Hindlimb muscle (tissue), 1 donor: ENCODE measurements at places on chromosomes 5 and 9. TPM values are rescaled to one million over a fixed set of nuclear protein-coding genes. Genes with fewer than 3 reads are reported as not detected.

SELENOP gene
- polyA plus RNA-seq: 166 TPM

S100Z gene
- polyA plus RNA-seq: 0.40 TPM

DNA sequence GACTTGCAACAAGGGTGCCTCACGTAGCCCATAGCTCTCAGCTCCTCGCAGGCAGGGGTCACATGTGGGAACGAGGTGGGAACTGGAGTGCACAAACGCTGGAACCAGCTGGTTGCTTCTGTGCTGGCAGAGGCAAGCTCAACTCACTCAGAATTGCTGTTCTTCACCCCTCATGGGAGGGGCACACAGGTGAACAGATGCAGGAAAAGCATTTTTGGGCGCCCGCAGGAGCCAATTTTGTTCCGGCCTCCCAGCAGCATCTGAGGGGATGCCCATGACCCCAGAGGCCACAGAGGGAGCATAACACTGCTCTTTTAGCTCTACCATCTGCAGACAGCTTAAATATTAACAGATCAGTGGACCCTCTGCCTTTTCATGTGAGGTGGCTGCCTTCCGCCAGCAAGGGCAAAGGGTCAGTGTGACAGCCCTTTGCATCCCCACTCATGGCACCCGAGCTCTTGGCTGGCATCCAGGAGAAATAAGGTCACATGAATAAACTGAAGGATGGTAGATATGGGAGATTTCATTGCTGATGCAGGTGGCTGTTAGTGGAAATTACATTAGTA is 196.2 kb downstream of the SLCO4C1 start:
- DNase-seq: no peak

GRCh38 chr5:60346393-60346792 is 353.6 kb downstream of the DEPDC1B start:
- no peak for DNase-seq

- no peak for DNase-seq
These were observed 68.9 kb downstream of the PPIC start for GRCh38 chr5:122967625-122968024.
